ENCODE measurements at places on chromosomes 5 and 9.

DNA sequence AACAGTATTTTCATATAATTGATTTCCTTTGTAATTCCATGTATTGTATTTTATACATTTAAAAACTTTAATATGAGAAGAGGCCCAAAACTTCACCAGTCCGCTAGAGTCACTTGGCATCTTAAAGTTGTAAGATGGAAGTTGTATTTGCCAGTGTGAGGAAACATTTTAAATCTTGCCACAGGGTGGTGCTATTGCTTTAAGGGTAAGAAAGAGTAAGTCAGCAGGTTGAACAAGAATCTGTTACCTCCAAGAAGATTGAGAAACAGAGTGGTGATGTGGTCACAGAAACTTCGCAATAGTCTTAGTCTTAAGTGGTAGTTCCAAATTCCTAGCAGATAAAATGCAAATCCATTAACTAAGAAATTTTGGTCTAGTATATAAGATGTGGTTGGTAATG, 39.8 kb upstream of the RANBP6 start:
- no peak for DNase-seq

DNA sequence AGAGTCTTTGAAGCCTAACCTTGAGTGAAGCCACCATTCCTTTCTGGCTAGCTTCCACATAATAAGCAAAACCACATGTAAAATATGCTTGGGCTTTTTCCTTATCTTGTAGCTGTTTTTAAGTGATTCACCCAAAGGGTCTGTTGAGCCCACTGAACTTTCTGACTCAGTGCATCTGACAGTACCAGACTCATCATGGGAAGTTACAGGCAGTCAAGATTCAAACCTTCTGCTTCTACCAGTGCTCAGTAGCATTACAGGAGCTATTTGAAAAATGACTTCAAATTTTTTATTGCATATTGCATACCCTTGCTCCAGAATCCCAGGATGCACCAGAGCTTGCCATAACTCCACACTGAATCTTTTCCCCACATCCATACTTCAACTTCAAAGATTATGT, 87.5 kb upstream of the PTPRD start:
- DNase-seq: no peak

DNA sequence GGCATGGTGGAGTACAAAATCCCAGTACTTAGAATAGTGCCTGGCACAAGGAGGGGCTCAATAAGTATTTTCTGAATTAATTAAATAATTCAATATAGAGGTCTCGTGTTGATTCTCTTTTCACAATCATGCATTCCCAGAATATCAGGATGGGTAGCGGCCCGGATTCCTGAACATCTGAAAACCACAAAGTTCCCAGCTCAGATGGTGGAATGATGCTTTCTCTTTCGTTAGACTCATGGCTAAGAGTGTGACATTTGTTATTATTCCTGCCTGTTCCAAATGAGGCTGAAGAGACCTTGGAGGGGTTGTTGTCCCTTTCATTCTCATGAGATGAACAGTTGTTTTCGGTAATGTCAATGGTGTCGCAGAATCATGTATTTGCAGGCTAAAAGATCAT, 95.4 kb upstream of the LIFR start:
- no peak for DNase-seq

DNA sequence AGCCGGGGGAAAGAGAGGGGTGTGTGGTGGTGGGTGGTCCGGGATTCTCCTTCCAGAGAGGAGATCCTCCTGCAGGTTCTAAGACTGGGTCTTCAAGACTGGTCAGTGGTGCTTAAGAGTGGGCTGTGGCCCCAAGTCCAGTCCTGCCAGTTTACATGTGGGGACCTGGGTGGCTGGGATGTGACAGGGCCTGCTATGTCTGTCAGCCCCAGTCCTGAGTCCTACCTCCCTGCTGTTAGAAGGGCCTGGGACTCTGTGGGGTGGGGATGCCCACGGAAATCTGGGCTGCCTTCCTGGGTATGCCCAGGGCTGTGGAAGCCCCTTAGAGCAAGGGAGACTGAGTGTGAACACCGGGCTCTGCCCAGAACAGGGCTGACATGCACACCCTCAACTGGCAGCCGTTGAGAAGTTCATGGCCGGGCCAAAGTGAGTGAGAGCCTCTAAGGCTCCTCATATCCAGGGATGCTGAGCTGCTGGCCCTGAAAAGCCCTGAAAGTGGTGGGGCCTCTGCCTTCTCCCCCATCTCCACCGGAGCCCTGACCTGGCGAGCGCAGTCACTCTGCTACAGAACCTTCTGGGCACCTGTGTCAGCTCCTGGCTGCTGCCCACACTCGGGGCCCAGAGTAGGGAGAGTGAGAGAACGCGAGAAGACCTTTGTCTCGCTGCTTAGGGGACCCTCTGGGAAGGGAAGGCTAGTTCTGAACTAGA, 1.7 kb downstream of the PHF2 start:
- DNase-seq: no peak

GRCh38 chr9:126317513-126317912, 9.1 kb upstream of the MVB12B start:
- DNase-seq: no peak

- no peak for DNase-seq
Observed at GRCh38 chr5:180873615-180874520, 12.8 kb upstream of the ZFP62 start.

DNA sequence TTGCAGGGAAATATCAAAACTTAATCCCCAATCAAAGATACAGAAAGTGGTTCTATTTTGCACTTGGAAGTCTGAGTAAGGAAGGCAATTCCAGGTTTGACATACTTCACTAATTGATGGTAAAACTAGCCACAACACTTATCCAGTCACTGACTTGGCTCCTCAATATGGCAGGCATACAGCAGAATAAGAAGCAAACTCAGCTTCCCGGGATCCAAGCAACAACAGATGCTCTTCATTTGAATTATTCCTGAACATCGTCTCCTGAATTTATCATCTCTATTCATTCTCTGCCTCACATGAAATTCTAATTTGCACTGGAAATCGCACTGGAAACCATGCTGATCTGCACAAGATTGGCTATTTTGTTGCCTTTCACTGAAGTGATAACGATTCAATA, 629.6 kb downstream of the PRELID2 start:
- no peak for DNase-seq

DNA sequence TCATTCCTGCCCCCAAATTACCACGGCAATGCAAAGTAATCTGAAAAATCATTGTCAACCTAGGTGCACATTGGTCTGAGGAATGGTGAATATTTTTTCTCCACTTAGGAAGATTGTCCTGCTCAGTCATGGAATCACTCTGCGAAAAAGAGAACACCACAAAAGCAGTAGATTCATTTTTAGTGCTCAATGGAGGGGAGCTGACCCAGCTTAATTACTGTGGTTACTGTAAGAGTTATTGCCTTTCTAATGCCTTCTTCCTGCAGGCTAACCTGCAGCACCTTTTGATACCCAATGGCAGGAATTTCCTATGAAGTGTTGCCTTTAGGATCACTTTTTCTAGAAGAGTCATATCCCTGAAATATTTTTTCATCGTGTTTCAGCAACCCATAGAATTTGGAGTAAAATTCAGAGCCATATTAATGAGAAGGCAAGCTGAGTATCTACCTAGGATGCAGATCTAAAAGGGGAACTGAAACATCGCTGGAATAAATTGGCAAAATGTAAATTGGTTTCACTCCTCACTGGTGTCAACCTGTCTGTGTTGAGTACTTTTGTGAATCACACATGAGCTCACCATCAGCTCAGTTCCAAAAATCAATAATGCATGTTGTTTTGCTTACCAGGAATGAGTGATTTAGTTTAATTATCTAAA, 464.5 kb downstream of the CSNK1G3 start:
- DNase-seq: no peak

GRCh38 chr5:68482199-68482598, 266.6 kb downstream of the PIK3R1 start:
- no peak for DNase-seq

DNA sequence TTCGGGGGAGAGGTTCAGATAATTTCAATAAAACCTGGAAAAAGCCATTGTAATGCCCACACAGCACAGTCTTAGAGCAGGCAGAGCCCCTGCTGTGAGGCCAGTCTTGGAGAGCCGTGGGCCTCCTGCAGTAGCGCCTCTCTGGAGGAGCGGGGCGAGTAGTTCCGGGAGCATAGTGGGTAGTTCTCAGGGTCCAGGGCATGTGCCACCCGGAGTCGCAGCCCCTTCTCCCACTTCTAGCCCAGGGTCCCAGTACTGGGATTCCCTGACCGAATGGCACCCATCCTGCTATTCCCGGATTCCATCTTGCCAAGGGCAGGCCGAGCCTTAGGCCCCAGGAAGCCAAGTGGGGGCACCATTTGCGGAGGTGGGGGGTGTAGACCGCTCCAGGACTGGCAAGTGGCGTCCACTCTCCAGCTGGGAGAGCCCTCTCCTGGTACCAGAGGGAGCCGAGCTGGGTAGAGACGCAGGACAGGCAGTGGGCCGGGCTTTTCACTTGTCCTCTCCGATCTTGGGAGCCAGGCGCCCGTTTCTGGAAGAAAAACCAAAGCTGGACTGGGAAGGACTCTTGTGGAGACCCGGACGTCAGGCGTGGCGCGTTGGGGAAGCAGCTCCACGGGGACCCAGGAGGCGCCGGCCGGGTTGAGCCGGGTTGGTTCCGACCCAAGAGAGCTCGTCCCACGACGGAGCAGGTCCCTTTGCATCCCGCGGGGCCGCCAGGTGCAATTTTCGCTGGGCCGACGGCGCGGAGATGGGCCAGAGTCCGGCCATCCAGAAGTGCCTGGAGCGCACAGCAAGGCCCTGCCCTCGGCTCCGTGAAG, 12.1 kb downstream of the PROP1 start:
- no peak for DNase-seq

DNA sequence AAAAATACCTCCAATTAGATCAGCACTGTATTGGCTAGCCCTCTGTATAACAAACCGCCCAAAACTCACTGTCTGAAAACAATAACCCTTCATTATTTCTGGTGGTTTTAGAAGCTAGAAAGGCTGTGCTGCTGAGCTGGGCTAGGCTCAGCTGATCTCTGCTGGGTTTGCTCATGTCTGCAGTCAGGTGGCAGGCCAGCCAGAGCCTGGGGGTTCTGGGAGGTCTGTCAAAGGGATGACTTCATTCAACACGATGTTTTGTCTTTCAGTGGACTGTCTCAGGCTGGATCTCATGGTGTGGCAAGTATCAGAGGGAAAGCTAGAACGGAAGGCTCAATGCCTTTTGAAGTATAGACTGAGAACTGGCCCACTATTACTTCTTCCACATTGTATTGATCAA, 335.1 kb upstream of the DMAC1 start:
- no peak for DNase-seq

- DNase-seq: no peak
Observed at GRCh38 chr9:133089271-133089671, 27.5 kb downstream of the CEL start.

GRCh38 chr9:128819716-128820664, 1.7 kb downstream of the ENDOG start:
- DNase-seq: no peak

DNA sequence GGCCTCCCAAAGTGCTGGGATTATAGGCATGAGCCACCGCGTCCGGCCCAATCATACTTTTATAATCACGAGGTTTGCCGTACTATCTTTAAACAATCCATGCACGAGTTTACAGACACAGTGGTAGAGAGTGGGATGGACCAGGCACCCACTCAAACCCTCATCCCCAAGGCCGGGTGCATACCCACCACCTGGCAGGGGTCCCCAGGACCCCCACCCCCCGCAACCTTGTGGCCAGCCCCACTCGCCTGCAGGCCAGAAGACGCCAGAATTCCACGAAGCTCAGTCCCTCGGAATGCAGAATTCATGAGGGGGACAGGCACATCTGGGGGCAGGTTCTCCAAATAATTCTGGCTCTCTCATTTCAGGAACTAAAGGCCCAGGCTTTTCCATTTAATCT, 17.1 kb downstream of the NACC2 start:
- no peak for DNase-seq

GRCh38 chr9:131379056-131379455, 14.8 kb upstream of the PRRC2B start:
- no peak for DNase-seq

DNA sequence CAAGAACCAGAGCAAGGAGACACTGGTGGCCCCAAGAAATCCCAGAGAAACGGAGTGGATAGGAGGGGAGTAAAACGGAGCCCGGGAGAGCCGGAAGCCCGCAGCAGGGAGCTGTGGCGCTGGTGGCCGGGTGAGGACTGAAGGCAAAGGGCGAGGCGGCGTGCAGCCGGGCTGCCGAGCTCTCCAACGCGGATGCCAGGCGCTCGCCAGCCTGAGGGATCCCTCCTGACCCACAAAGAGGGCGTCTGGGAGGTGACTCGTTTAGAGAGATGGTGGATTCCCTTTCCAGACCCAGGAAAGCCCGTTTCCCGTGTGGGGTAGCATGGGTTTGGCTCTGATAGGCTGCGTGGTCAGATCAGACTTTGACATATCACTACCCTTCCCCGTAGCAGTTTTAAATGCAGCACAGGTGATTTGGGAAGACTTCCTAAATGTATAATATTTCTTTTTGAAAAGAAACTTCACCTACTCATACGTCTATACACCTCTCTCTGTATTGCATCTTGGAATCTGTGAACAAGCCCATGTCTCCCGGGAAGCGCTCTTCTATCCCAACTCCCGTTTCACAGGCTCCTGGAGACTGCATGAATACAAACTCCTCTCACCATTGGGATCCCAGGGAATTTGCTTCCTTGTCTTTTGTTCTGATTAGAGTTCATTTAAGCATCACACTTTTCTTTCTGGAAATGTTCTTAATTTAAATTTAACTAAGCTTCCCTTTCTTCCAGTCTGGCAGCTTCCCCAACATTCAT, 158.1 kb downstream of the C9orf152 start:
- DNase-seq: peak; percentile 7

- DNase-seq: peak; percentile 43
Observed at GRCh38 chr5:170254056-170254455, 21.3 kb downstream of the C5orf58 start.

DNA sequence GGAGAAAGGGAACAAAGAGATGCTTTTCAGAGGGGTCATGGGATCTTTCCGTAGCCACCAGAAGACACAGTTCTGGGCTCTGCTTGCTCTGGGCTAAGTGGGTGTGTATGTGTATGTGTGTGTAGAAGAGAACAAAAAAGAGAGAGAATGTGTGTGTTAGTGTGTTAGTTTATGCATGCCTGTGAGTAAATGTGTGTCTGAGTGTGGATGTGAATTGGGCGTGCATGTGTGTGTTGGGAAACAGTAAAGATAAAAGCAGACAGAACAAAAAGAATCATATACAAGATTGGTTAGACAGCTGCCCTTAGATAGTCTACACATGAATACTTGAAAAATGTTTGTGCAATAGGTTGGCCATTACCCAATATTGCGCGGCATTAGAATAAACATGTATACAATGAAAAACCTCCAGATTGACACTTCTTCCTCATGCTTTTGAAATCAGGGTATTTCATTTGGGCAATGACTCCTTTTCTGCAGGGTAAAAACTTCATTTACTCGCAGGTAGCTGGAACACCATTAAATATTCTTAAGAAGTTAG, 36.5 kb upstream of the HSPA9 start:
- DNase-seq: no peak

GRCh38 chr5:147779694-147780093, 2.8 kb downstream of the JAKMIP2 start:
- DNase-seq: no peak

GRCh38 chr5:124452412-124452811, 294.0 kb downstream of the ZNF608 start:
- DNase-seq: no peak

DNA sequence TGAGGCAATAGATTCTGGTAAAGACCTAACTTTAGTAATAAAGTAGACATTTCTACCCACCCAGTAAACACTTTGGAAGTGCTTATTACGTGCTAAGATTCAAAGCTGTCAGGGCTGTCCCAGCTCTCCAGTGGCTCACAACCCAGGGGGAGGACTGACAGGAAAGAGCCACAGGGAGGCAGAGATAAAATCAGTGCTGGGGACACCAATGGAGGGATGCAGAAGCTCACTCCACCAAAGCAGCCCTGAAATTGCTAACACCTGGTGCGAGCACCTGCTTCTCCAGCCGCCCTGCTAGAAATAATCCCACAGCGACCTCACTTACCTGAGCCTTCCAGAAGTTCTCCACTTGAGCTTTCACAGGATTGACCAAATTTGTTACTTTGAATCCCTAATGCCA, 501.0 kb downstream of the BNC2 start:
- no peak for DNase-seq

All from stimulated activated CD4-positive, alpha-beta T cell treated with anti-CD3 and anti-CD28 coated beads, Interleukin-12 subunit alpha, Interleukin-12 subunit beta, amount 100 ng/mL, for 24 hours (primary cell).